ENCODE measurements at places on chromosomes 12 and 14. TPM values are rescaled to one million over a fixed set of nuclear protein-coding genes. Genes with fewer than 3 reads are reported as not detected.
A peak's percentile ranks its signal among the peaks of the same experiment; 100 is the strongest.

DNA sequence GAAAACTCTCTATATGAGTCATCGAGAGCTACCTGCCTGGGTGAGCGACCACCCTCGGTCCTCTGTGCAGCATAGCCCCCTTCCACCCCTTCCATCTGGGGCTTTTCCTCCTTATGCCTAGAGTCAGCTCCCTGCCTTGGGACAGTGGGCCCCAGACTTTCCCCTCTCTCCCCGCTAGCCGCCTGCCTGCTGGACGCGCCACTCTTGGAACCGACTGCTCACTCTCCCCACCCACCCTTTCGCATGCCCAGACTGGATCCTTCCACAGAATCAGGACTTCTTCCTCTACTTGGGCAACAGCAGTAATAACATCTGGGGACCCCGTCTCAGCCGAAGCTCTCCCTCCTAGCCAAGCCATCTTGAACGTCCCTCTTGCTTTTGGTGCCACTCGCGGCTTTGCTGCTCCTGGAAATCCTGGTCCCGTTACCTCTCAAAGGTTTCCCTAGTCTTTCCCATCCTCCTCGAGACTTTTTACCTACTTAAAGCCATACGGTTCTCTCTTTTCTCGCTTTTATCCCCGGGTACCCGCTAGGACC is 671 bp downstream of the ESYT1 start:
- DNase-seq: peak; percentile 50
- H3K36me3 ChIP-seq: peaks cover 33% of the 10 kb centered on the region
- peak overlapping the region; percentile 77 for H3K4me3 ChIP-seq
- peaks cover 12% of the 10 kb centered on the region for H3K4me1 ChIP-seq
- no peaks in the 10 kb centered on the region for H3K27me3 ChIP-seq

- DNase-seq: no peak
- no peaks in the 10 kb centered on the region for H3K4me1 ChIP-seq
- no peaks in the 10 kb centered on the region for H3K27me3 ChIP-seq
- H3K27ac ChIP-seq: no peak overlapping the region
- no peak overlapping the region for H3K4me3 ChIP-seq
Measured at GRCh38 chr14:23600322-23600707, 21.7 kb upstream of the JPH4 start.

DNA sequence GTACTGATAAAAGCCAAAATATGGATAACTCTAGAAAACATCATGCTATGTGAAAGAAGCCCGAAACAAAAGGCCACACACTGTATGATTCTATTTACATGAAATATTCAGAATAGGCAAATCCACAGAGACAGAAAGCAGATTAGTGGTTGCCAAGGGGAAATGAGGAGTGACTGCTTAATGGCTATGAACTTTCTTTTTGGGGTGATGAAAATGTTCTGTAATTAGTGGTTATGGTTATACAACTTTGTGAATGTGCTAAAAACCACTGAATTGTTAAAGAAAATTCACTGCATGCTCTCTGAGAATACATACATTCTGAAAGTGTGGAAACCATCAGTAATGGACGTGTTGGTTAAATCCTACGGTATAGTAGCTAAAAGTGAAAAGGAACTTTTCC is 39.9 kb upstream of the STON2 start:
- no peaks in the 10 kb centered on the region for H3K36me3 ChIP-seq
- H3K4me1 ChIP-seq: peaks cover 4% of the 10 kb centered on the region
- no peak for DNase-seq
- no peak overlapping the region for H3K27ac ChIP-seq

- no peak within 1 kb of the TSS for H3K27ac ChIP-seq
- peaks cover 5% of the 10 kb centered on the region for H3K36me3 ChIP-seq
- no peak for DNase-seq
- peak within 1 kb of the TSS; percentile 6 for H3K4me3 ChIP-seq
- H3K4me1 ChIP-seq: peaks cover 34% of the 10 kb centered on the region
Measured at GRCh38 chr12:49094160-49094974, at the start of gene DHH. Gene DHH, minus strand, starts transcription at chr12:49094801. Its CDS starts 289 bp downstream, at chr12:49094512.

DNA sequence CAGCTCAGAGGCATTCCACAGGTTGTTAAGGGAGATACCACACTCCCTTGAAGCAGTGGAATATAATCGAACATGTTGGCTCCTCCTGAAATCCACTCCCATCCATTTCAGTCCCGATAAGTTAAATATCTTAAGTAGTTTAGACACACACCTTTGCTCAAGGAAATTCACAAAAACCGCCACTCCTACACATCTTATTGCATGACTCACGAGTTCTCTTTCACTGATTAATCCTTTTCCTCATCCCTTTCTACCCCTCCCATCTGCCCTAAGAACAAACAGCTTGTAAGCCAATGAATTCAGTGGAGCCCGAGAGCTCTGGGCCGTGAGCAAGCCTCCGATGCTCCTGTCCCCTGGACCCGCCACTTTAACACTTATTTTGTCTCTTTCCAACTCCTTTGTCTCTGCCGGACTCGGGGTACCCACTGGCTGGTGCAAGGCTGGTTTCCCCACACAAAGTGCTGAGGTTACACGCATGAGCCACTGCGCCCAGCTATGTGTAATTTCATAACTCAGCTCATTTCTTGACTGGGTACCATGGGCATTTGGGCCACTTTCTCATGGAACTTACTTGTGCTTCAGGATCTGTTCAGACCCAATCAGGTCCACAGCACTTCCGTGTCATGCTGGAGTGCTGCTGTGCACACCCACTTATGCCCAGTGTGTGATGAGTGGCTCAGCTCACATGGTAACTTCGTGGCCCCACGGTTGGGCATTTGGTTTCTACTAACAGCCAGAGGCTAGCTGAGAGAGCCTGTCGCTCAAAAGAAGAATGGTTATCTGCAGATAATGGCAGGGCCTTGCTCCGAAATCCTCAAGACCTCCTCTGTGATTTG is 171.8 kb upstream of the ALG10B start:
- DNase-seq: no peak
- no peak overlapping the region for H3K27ac ChIP-seq
- no peaks in the 10 kb centered on the region for H3K36me3 ChIP-seq
- no peak overlapping the region for H3K4me3 ChIP-seq

DNA sequence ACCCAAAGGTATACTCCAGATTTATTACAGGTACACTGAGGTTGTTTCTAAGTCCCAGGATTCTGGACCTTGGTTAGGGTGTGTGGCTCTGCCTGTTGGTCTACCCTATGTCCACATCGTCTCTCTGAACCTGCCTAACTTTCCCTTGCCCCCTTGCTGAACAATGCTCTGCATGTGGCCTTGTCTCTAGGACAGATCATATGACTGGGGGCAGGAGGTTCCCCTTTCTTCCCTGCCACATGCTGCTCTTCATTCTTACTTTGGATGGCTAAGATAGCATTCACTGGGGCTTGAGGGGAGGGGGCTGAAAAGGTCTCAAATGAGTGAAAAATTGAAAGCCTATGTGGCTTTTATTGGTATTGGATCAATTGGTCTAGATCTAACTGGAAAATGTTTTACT is 49.2 kb downstream of the MBIP start:
- H3K4me3 ChIP-seq: no peak overlapping the region
- DNase-seq: no peak
- H3K27me3 ChIP-seq: peaks cover 34% of the 10 kb centered on the region
- no peak overlapping the region for H3K27ac ChIP-seq
- no peaks in the 10 kb centered on the region for H3K36me3 ChIP-seq
- peaks cover 5% of the 10 kb centered on the region for H3K4me1 ChIP-seq

DNA sequence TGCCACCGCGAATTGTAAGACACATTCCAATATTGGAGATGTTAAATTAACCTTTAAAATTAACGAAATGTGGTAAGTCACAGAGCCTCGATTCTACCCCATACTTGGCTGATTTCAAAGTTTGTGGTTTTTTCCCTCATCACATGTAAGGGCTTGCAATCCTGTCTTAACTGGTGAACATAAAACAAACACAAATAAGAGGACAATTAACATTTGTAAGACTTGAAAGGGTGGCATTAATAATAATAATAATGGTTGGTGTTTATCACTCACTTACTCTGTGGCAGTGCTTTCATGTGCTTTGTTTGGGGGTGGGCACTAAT is 26.6 kb downstream of the PPFIBP1 start:
- H3K27me3 ChIP-seq: no peaks in the 10 kb centered on the region
- H3K36me3 ChIP-seq: no peaks in the 10 kb centered on the region
- no peak overlapping the region for H3K4me3 ChIP-seq
- no peak for DNase-seq
- H3K4me1 ChIP-seq: peaks cover 25% of the 10 kb centered on the region
- peak overlapping the region; percentile 93 for H3K27ac ChIP-seq

DNA sequence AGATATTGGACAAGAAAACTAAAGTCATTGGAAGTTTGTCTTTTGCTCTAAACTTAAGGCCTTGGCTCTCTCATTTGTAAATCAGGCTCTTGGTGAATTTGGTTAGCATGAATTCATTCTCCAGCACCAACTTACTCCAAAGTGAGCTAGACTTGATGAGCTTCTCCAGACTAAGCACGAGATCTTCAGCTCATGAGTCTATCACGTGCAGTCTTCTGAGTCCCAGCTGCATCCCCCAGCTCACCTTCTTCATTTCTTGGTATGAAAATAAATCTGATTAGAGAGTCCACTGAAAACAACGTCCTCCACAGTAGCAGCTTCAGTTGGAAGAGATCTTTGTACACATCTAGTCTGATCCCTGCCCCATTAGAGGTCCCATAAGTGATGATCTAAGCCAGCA is 52.5 kb upstream of the DDX11 start:
- H3K27me3 ChIP-seq: no peaks in the 10 kb centered on the region
- no peaks in the 10 kb centered on the region for H3K36me3 ChIP-seq
- no peak overlapping the region for H3K27ac ChIP-seq
- H3K4me1 ChIP-seq: no peaks in the 10 kb centered on the region
- no peak overlapping the region for H3K4me3 ChIP-seq
- DNase-seq: no peak

DNA sequence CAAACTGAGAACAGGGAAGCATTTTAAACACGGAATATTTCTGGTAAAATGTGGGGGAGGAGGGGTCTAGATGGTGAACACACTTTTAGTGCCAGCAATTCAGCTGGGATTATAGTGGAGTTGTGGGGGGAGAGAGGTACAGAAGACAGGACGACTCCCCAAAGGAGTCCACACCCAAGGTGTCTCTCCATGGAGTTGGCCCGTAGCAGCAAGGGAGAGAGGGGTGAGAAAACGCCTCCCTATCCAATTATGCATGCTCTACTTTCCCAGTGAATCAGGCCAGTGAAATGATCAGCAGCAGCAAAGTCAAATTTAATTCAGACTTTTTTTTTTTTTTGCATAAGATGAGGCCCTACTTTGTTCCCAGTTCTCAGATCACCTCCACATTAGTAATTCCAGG is 38.6 kb downstream of the BTG1 start:
- H3K36me3 ChIP-seq: no peaks in the 10 kb centered on the region
- H3K4me1 ChIP-seq: peaks cover 19% of the 10 kb centered on the region
- no peaks in the 10 kb centered on the region for H3K27me3 ChIP-seq
- no peak overlapping the region for H3K27ac ChIP-seq
- DNase-seq: no peak

DNA sequence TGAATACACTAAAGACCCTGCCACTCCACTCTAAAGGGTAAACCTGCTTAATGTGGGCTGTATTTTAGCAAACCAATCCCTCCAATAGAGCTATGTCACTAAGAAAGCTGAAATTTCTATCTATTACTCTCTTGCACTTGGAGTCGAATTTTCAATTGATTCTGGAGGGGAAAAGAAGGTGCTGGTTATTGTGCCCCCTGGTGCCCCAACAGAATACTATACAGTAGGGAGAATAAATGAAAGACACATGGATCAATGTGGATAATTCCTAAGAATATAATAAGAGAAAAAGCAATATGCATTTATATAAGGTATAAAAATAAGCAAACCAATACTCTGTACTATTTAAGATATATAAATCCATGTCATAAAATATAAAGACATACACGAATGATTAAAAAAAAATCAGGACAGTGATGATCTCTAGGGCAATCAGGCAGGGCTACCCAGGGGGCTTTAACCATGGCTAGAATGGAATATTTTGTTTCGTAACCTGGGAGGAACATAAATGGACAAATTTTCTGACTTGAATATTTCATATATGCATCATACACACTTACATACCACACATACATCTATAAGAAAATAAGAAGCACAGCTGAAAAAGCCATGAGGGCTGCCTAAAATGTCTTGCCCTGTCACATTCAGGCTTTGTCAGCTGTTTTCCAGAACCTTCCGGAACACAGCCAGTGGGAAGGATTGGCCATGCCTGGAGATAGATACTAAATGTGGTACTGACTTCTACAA is 54.4 kb downstream of the EFCAB11 start:
- H3K4me3 ChIP-seq: no peak overlapping the region
- no peaks in the 10 kb centered on the region for H3K36me3 ChIP-seq
- H3K27ac ChIP-seq: no peak overlapping the region
- no peaks in the 10 kb centered on the region for H3K27me3 ChIP-seq
- DNase-seq: no peak

GRCh38 chr14:35213143-35213788 is 78.9 kb upstream of the PSMA6 start:
- H3K36me3 ChIP-seq: no peaks in the 10 kb centered on the region
- H3K27me3 ChIP-seq: no peaks in the 10 kb centered on the region
- no peak overlapping the region for H3K27ac ChIP-seq
- no peak overlapping the region for H3K4me3 ChIP-seq
- no peak for DNase-seq

GRCh38 chr12:13178568-13179210 is 17.8 kb upstream of the EMP1 start:
- H3K36me3 ChIP-seq: no peaks in the 10 kb centered on the region
- no peaks in the 10 kb centered on the region for H3K27me3 ChIP-seq
- no peak overlapping the region for H3K27ac ChIP-seq

- no peak for DNase-seq
- no peaks in the 10 kb centered on the region for H3K4me1 ChIP-seq
- H3K4me3 ChIP-seq: no peak overlapping the region
- no peak overlapping the region for H3K27ac ChIP-seq
- no peaks in the 10 kb centered on the region for H3K36me3 ChIP-seq
Measured at GRCh38 chr12:108425238-108425795, 86.2 kb upstream of the CMKLR1 start.

DNA sequence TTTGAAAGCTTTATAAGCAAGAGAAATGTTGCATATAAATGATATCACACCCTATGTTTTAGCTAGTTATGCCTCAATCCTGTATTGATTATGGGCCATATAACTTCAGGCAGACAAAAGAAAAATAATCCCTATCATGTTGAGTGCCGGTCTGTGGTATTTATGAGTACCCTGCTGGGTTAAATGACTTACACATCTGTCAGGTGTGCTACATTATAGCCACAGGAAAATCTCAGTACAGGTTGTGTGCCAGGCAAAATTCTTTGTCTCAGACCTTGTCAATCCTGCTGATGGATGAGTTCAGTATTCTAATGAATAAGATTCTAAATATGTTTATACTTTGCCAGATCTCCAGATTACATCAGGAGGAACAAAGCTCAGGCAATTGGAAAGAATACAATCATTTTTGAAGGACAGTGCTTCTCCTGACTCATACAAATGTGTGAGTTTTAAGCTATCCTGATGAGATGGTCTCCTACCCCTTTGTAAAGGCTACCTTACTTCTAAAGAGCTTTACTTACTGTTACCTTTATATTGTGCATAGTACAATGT is 109.8 kb upstream of the FOXG1 start:
- H3K27me3 ChIP-seq: no peaks in the 10 kb centered on the region
- H3K27ac ChIP-seq: no peak overlapping the region
- H3K4me3 ChIP-seq: no peak overlapping the region
- DNase-seq: no peak
- H3K36me3 ChIP-seq: no peaks in the 10 kb centered on the region

The KRT3 gene
- not detected for total RNA-seq

The SERPINA5 gene
- 4.3 TPM for total RNA-seq

The CPM gene
- 241 TPM for total RNA-seq

The AICDA gene
- 0.46 TPM for total RNA-seq

The FLRT2 gene
- total RNA-seq: 14.3 TPM

The A2M gene
- total RNA-seq: 1,082 TPM

The APOF gene
- total RNA-seq: not detected

The VWF gene
- total RNA-seq: 285 TPM

The TSPAN19 gene
- 13.7 TPM for total RNA-seq

The CCDC60 gene
- 4.7 TPM for total RNA-seq

The OTX2 gene
- total RNA-seq: not detected

The AKAP6 gene
- total RNA-seq: 27.1 TPM

The UNC79 gene
- 0.94 TPM for total RNA-seq

The GALNT6 gene
- 36.0 TPM for total RNA-seq

The RGS6 gene
- total RNA-seq: 5.4 TPM
